ENCODE measurements at places on chromosomes 3 and 15. TPM values are rescaled to one million over a fixed set of nuclear protein-coding genes. Genes with fewer than 3 reads are reported as not detected.
A peak's percentile ranks its signal among the peaks of the same experiment; 100 is the strongest.

GRCh38 chr15:97866959-97867358, 93.5 kb upstream of the ARRDC4 start:
- H3K4me3 ChIP-seq = no peak overlapping the region
- no peaks in the 10 kb centered on the region for H3K36me3 ChIP-seq
- no peak overlapping the region for H3K27ac ChIP-seq
- no peak for DNase-seq
- H3K27me3 ChIP-seq = no peaks in the 10 kb centered on the region
- H3K4me1 ChIP-seq = no peaks in the 10 kb centered on the region

DNA sequence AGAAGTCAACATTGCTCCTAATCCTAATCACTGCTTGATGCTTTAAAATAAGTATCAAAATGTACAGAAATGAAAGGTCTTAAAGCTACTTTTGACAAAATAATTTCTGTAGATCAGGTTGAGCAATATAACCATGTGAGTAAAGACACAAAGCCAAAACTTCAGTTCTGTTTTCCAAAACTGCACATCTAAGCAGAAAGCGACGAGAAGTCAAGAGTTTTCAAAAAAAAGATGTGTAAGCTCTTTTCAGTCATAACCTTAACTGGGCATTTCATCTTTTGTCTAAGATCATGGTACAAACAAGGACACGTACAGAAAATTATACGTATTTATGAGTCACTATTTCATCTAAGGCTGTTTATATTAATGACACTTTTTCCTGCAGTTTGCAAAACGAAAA, 608.8 kb downstream of the FOXP1 start:
- peaks cover 3% of the 10 kb centered on the region for H3K36me3 ChIP-seq
- no peak overlapping the region for H3K27ac ChIP-seq
- H3K4me3 ChIP-seq = no peak overlapping the region
- DNase-seq = no peak
- H3K27me3 ChIP-seq = no peaks in the 10 kb centered on the region

GRCh38 chr3:158801201-158801600, 653 bp upstream of the MFSD1 start:
- peak overlapping the region; percentile 61 for H3K4me3 ChIP-seq
- H3K36me3 ChIP-seq = no peaks in the 10 kb centered on the region
- no peaks in the 10 kb centered on the region for H3K27me3 ChIP-seq
- H3K4me1 ChIP-seq = peaks cover 6% of the 10 kb centered on the region

DNA sequence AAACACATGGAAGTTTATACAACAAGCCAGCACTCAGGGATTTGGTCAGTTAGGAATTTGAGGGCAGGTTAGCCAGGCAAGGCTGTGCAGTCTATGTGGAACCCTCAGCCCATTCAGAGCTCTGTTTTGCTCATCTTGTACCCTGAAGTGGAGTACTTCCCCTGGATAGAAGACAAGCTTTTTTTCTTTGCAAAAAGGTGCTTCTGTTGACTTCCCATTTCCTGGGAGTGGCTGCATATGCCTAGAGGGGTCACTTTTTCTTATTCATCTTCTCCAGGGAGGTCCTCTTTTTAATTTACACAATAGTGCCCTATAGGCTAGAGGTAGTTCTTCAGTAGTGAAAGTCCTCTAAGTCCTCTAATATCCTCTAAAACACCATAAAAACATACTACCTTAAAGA, 225.0 kb upstream of the P2RY1 start:
- H3K27me3 ChIP-seq = no peaks in the 10 kb centered on the region
- no peaks in the 10 kb centered on the region for H3K4me1 ChIP-seq
- no peak for DNase-seq
- H3K27ac ChIP-seq = no peak overlapping the region

GRCh38 chr15:84737005-84737404, 11.4 kb upstream of the ZNF592 start:
- no peaks in the 10 kb centered on the region for H3K4me1 ChIP-seq
- DNase-seq = no peak
- no peak overlapping the region for H3K27ac ChIP-seq
- H3K36me3 ChIP-seq = no peaks in the 10 kb centered on the region

- no peak overlapping the region for H3K4me3 ChIP-seq
- H3K27ac ChIP-seq = no peak overlapping the region
- no peaks in the 10 kb centered on the region for H3K36me3 ChIP-seq
- H3K4me1 ChIP-seq = no peaks in the 10 kb centered on the region
- H3K27me3 ChIP-seq = no peaks in the 10 kb centered on the region
Measured at GRCh38 chr3:119794971-119795612, 13.2 kb downstream of the NR1I2 start.

DNA sequence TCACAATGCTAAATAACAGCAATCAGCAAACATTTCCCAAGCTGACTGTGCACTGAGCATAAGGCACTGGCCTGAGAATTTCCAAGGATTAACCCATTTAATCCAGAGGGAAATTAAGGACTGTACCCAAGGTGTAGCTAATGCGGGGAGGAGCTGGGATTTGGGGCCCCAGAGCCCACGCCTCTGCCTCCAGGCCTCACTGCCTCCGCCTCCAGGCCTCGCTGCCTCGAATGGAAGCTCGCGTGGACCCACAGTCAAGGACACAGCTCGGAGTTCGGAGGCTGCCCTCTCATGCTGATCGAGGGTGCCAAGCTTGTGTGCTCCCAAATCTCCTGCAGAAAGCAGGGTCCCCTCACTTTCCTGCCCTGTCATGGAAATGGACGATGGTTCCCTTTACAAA, 76.5 kb upstream of the SNRPA1 start:
- H3K36me3 ChIP-seq = no peaks in the 10 kb centered on the region
- no peak overlapping the region for H3K27ac ChIP-seq
- H3K4me3 ChIP-seq = no peak overlapping the region
- no peak for DNase-seq
- H3K27me3 ChIP-seq = no peaks in the 10 kb centered on the region
- H3K4me1 ChIP-seq = no peaks in the 10 kb centered on the region

DNA sequence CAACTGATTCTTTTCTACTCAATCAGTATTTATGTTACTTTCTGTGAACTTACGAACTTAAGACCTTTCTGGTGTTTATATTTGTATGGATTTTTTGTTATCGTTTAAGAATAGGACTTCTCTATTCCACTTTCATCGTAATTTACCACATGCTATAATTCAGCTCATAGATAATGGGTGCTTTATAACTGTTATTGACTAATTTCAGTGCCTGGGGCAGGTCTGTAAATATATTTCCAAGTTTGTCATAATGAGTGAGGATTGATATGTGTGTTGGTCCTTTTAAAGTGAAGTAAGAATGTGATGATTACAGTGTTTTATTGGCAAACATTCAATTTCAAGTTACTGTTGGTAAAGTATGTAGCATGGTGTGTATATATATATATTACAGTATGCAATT, 1.8 kb upstream of the NAALADL2 start:
- no peak overlapping the region for H3K4me3 ChIP-seq
- H3K27me3 ChIP-seq = no peaks in the 10 kb centered on the region
- H3K36me3 ChIP-seq = no peaks in the 10 kb centered on the region
- no peak overlapping the region for H3K27ac ChIP-seq
- no peak for DNase-seq

GRCh38 chr3:50171540-50172301, 16.6 kb downstream of the SEMA3F start:
- no peak overlapping the region for H3K4me3 ChIP-seq
- no peaks in the 10 kb centered on the region for H3K36me3 ChIP-seq
- no peaks in the 10 kb centered on the region for H3K27me3 ChIP-seq
- H3K27ac ChIP-seq = peak overlapping the region; percentile 12

GRCh38 chr3:82973791-82974190, 1212.3 kb upstream of the GBE1 start:
- no peaks in the 10 kb centered on the region for H3K4me1 ChIP-seq
- H3K36me3 ChIP-seq = no peaks in the 10 kb centered on the region
- DNase-seq = no peak
- H3K4me3 ChIP-seq = no peak overlapping the region
- no peaks in the 10 kb centered on the region for H3K27me3 ChIP-seq

DNA sequence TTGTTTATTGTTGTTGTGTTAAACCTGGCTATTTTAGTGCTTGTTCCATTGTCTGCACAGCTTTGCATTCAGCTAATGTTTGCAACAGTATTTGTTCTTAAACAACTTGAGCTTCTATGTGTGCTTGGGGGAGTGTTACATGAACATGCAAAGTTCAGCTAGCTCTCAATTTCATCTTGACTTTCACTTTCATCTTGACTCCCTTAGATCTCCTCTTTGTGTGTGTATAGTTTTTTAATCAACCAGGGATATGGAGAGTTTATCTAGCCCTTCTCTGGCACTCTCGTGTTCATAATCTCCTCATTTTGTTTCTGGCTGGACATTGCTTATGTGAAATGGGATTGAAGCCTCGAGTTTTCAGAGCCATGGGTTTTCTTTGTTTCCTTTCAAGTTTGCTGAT, 212.4 kb upstream of the ZBTB20 start:
- H3K27ac ChIP-seq = no peak overlapping the region
- H3K4me1 ChIP-seq = no peaks in the 10 kb centered on the region
- no peaks in the 10 kb centered on the region for H3K36me3 ChIP-seq
- H3K27me3 ChIP-seq = no peaks in the 10 kb centered on the region

- no peak for DNase-seq
- H3K27me3 ChIP-seq = no peaks in the 10 kb centered on the region
- H3K27ac ChIP-seq = no peak overlapping the region
- no peak overlapping the region for H3K4me3 ChIP-seq
Measured at GRCh38 chr3:28115316-28115715, 126.1 kb upstream of the CMC1 start.

DNA sequence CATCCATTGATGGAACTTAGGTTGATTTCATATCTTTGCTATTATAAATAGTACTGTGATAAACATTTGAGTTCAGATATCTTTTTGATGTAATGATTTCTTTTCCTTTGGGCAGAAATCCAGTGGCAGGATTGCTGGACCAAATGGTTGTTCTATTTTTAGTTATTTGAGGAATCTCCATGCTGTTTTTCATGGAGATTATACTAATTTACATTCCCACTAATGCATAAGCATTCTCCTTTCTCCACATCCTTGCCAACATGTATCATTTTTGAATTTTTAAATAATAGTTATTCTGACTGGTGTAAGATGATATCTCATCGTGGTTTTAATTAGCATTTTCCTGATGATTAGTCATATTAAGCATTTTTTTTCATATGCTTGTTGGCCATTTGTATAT, 144.0 kb upstream of the SUCLG2 start:
- DNase-seq = no peak
- no peaks in the 10 kb centered on the region for H3K4me1 ChIP-seq
- H3K36me3 ChIP-seq = no peaks in the 10 kb centered on the region

DNA sequence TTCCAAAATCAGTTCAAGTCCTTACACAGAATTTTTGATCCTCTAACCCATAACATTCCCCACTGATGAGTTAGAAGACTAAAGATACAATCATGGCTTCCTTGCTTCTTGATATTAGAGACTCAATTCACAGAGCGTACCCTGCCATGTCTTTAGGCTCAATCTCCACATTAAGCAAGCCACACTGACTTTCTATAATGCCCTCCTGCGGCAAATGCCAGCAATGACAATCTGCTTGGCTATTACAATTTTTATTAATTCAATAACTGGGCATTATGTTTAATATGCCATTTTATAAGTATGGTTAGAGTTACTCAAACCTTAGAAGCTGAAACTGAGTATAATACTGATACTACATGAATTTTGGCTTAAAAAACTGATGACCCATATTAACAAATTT, 479.7 kb upstream of the NR2F2 start:
- H3K36me3 ChIP-seq = no peaks in the 10 kb centered on the region
- H3K27me3 ChIP-seq = no peaks in the 10 kb centered on the region
- no peak overlapping the region for H3K4me3 ChIP-seq
- DNase-seq = no peak

- H3K27me3 ChIP-seq = no peaks in the 10 kb centered on the region
- H3K4me3 ChIP-seq = no peak overlapping the region
- no peak for DNase-seq
- H3K4me1 ChIP-seq = no peaks in the 10 kb centered on the region
Measured at GRCh38 chr3:74630602-74631001, 16.1 kb upstream of the CNTN3 start.

- H3K27me3 ChIP-seq = no peaks in the 10 kb centered on the region
- H3K4me1 ChIP-seq = no peaks in the 10 kb centered on the region
- no peaks in the 10 kb centered on the region for H3K36me3 ChIP-seq
- no peak for DNase-seq
Measured at GRCh38 chr3:13403847-13404246, 16.3 kb downstream of the NUP210 start.

The ITGB5 gene
- total RNA-seq = 123 TPM

The ANKDD1A gene
- total RNA-seq = 23.9 TPM

The CAMKV gene
- total RNA-seq = not detected

The KLHL6 gene
- 1.2 TPM for total RNA-seq

The FBXL22 gene
- total RNA-seq = 12.5 TPM

The TRPM1 gene
- total RNA-seq = not detected

The TGFBR2 gene
- total RNA-seq = 53.0 TPM

The DHX30 gene
- 72.9 TPM for total RNA-seq
